Body of pancreas (tissue), 4 donors: ENCODE measurements at places on chromosomes 7 and 10. TPM values are rescaled to one million over a fixed set of nuclear protein-coding genes. Genes with fewer than 3 reads are reported as not detected.

ATRNL1 gene
- 3.0 TPM for total RNA-seq

GRB10 gene
- total RNA-seq: 229 TPM

MUC12 gene
- not detected for total RNA-seq

COMMD3 gene
- total RNA-seq: 14.8 TPM

PRKCQ gene
- 6.0 TPM for total RNA-seq

NPC1L1 gene
- total RNA-seq: 0.52 TPM

PRKG1 gene
- total RNA-seq: 18.9 TPM

ZMIZ2 gene
- 50.4 TPM for total RNA-seq

CALD1 gene
- 72.6 TPM for total RNA-seq

MYOF gene
- total RNA-seq: 25.7 TPM

PNLIP gene
- 8,888 TPM for total RNA-seq

TLL2 gene
- total RNA-seq: not detected

TBXAS1 gene
- total RNA-seq: 3.6 TPM

EIF5AL1 gene
- total RNA-seq: not detected

CTAGE6 gene
- total RNA-seq: not detected

SLC39A12 gene
- not detected for total RNA-seq

VAX1 gene
- total RNA-seq: not detected

OPN4 gene
- not detected for total RNA-seq

CYP2C18 gene
- total RNA-seq: 3.9 TPM

GIMAP8 gene
- 5.4 TPM for total RNA-seq

SORCS1 gene
- total RNA-seq: 6.0 TPM

PNLIPRP1 gene
- 3,318 TPM for total RNA-seq

TRIM73 gene
- total RNA-seq: 1.8 TPM

DHTKD1 gene
- 20.8 TPM for total RNA-seq

BTRC gene
- total RNA-seq: 8.8 TPM

PRRT4 gene
- total RNA-seq: 7.6 TPM

SLC18A2 gene
- total RNA-seq: 1.6 TPM
